ENCODE measurements at places on chromosomes 11 and 22.

GRCh38 chr11:35664977-35665441, 2.4 kb downstream of the TRIM44 start:
- no peak for DNase-seq

DNA sequence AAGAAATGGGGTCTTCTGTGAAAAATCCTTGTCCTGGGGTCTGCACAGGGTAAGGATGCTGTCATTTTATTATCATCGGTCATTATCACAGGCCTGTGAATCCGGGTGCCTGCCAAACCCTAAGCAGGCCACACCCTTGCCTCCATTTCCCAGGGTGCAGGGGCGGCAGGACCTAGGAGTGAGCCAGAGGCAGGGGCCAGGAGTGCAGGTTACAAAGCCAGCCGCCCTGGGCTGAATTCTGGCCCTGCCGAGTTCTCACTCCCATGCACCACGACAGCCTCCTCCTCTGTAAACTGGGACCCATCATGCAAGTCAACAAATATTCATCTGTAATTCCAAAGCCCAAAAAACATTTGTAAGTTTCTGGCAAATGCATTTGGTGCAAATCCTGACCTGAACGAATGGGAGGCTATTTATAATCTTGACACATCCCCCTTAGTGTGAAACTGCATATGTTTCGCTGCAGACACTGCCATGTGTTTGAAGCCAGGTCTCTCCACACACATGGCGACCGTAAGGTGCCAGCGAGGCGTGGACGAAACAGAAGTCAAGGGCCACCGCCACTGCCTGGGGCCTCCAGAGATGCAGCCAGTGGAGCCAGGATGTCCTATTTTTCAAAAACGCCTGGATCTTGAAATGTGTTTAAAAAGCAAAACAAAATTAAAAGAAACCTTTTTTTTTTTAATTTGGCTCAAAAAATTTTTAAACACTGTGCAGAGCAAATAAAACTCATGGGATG, 6.7 kb downstream of the CD5 start:
- no peak for DNase-seq

GRCh38 chr22:38967451-38968450, 10.3 kb downstream of the APOBEC3A start:
- DNase-seq = no peak

- no peak for DNase-seq
Measured at GRCh38 chr22:31281733-31282132, 10.6 kb downstream of the PIK3IP1 start.

- no peak for DNase-seq
Measured at GRCh38 chr22:36644333-36644757, 59.2 kb downstream of the CACNG2 start.

Measured in stimulated activated CD8-positive, alpha-beta memory T cell treated with anti-CD3 and anti-CD28 coated beads, Interleukin-15, amount 100 ng/mL, for 4 hours (primary cell).